ENCODE measurements at places on chromosomes 1 and 21.

- DNase-seq: no peak
These were observed 61.0 kb downstream of the DNTTIP2 start for GRCh38 chr1:93817819-93818569.

DNA sequence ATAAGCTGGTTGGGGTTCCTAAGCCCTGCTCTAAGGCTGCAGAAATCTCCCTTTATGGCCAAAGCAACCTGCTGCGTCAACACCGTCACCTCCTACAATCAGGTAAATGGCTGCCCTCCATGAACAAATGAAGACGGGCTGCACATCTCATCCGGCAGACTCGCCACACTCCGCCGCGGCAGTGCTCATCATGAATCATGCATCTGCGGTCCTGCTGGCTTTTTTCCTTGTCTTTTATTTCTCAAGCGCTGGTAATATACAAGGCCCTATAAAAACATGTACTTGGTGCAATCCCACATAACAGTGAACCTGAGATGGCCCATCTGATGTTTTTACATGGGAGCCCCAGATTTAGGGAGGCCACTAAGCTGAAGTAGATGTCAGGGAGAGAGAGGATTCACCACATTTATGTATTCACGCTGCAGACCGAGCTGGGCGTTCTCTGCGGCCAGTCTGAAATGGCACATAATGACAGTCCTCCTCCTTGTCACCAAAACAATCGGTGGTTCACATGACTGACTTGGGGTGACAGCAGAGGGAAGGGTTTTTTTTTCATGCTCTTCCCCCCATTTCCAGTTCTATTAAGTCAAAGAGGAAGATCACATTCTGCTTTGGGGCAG lies 91.6 kb downstream of the KAZN start:
- DNase-seq: no peak

GRCh38 chr1:171115280-171115897 lies 24.7 kb downstream of the FMO3 start:
- no peak for DNase-seq

DNA sequence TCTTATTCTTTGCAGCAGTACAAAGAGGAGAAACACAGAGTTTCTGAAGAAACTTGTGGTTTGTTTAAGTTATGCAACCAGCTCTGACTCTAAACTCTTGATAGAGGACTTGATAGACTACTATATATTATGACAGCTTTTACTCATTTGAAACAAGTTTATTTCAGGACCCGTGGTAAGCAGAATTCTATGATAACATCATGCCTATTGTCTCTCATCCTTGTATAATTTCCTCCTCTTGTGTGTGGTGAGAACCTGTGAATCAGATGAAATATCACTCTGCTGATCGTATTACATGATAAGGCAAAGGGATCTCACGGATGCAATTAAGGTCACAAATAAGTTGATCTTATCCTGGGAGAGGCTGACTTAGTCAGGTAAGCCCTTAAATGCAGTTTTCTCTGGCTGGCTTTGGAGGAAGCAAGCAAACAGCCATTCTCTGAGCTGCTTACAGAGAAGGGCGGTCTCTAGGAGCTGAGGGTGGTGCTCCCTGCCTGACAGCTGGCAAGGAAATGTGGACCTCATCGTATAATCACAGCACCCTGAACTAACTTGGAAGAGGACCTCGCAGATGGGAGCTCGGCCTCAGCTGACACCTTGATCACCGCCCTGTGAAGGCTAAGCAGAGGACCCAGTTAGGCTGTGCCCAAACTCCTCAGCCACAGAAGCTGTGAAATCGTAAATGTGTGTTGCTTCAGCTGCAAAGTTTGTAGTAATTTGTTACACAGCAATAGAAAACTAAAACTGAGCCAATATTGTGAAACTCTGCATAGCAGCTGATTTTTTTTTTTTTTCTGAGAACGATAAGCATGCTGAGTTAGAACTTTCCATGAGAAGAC lies 151.1 kb upstream of the DPT start:
- no peak for DNase-seq

DNA sequence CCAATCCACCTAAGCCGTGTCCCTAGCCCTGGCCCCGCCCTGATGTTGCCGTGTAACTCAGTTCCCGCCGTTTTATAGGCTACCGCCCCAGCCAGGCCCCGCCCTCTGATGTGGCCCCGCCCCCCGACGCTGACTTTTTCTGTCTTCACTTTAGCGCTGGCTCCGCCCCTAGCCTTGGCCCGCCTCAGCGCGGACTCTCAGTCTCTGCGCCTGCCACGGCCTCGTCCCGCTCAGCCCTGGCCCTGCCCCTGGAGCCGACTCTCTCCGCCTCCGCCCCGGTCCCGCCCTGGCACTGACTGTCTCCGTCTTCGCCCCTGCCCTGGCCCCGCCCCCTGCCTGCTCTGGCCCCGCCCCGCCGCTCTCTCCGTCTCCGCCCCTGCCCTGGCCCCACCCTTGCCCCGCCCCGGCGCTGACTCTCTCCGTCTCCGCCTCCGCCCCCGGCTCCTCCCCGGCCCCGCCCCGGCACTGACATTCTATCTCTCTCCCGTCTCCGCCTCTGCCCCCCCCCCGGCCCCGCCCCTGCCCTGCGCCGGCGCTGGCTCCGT lies 5.2 kb downstream of the MATN1 start:
- peak; percentile 100 for DNase-seq

Measured in activated CD4-positive, CD25-positive, alpha-beta regulatory T cell (primary cell).